Esophagus muscularis mucosa (tissue), 4 donors: ENCODE measurements at places on chromosomes 2 and 18.

DNA sequence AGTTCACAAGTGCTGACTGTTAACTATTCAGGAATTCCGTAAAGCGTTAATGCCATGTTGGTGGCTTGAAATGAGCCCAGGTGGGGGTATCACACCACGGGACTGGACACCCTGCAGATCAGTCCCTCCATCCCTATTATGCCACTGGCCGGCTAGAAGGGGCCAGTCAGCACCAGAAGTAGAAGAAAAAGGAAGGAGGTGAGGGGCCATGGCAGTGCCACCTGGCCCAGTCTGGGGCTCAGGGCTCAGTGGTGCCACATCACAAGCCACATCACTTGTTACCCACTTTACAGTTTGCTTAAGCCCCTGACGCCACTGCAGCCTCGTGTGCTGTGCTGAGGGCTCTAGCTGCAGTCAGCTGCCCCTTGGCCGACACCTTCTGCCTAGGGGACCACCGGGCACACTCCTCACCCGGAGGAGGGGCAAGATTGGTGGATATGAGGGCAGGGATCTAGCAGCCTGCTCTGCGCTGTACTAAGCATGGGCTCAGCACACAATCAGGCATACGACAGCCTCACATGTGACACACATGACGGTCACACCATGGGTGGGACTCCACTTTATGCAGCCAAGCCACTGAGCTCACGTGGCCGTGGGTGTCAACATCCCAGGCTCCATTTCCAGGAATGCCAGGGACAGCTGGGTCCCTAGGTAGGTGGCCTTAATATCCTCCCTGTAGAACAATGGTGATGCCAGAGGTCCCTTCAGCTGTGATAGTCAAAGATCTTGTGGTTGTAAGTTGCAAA lies 3.6 kb downstream of the LIMS2 start:
- DNase-seq, result no peak

DNA sequence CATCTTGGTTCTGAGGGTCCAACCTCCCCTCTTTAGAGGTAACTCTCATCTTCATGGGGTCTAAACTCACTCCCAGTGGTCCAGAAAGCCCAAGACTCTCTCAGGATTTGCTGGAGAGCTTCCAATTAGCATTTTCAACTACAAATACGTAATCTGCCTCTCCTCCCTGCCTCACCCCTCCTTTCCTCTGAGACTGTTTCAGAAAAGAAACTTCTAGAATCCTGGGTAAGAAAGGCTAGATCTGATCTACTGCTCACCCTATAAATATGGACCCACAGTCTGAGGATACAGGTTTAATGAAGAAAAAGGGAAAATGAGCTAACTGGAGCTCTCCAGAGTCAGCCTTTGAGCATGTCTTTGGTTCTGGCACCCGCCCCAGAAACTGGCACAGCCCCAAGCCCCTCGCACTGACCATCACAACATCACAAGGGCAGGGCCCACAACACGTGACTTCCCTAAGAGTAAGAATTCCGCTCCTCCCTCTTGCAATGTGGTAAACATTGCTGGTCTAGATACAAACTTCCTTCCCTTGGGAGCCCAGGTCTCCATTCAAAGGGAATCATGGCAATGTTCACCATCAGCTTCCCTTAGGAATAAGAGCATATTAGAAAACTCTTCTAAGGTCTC lies 21.7 kb upstream of the IHH start:
- DNase-seq, result no peak

- no peak for DNase-seq
Measured at GRCh38 chr18:70294471-70295191, 5.8 kb downstream of the SOCS6 start.

GRCh38 chr2:108594982-108595464 lies 60.8 kb downstream of the LIMS1 start:
- no peak for DNase-seq

- no peak for DNase-seq
Measured at GRCh38 chr18:45920367-45920766, 46.8 kb downstream of the EPG5 start.

- no peak for DNase-seq
Measured at GRCh38 chr2:108074150-108074549, 87.8 kb downstream of the SLC5A7 start.

- no peak for DNase-seq
Measured at GRCh38 chr2:151945602-151946001, 117.4 kb upstream of the ARL5A start.

GRCh38 chr18:55786651-55787272 lies 198.8 kb upstream of the TCF4 start:
- peak; percentile 85 for DNase-seq

DNA sequence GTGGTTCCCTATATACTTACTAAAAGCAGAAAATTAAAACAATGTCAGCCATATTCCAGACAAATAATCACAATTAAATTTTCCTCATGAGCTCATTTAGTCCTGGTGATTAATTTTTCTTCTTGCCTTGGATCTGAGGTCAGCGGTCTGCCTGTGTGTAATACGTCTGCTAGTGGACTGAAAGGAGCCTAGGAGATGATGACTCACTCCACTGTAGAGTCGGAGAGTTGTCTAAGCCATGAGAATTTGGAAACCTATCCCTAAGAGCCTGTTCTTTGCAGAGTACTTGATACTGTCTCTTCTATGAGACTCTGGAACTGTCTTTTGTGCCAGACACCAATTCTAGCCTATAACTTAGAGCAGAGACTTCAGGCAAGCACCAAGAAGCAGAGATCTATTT lies 94.2 kb upstream of the RAB27B start:
- no peak for DNase-seq

- no peak for DNase-seq
Measured at GRCh38 chr2:231590614-231591013, 2.0 kb upstream of the TEX44 start.

GRCh38 chr2:104077573-104077972 lies 776.3 kb upstream of the POU3F3 start:
- DNase-seq, result no peak

GRCh38 chr18:3463051-3463450 lies 13.1 kb downstream of the TGIF1 start:
- DNase-seq, result no peak

DNA sequence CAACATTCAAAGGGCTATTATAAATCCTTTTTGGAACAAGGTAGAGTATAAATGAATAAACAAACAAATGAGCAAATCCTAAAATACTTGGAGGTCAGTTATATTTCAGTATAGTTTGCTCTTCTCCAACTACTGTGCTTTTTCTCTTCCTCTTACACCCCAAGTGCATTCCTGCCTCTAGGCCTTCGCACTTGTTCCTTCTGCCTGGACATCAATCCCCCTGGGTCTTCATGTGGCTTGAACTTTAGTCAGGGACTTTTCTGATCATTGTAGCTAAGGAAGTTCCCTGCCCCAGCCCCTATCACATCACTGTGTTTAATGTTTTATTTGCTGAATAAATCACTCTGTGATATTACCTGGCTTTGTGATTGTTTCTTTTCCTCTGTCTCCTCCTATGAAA lies 418.2 kb upstream of the HNRNPA3 start:
- no peak for DNase-seq

- DNase-seq, result no peak
Measured at GRCh38 chr2:49959961-49960553, 805.7 kb upstream of the FSHR start.

- no peak for DNase-seq
Measured at GRCh38 chr2:178891959-178892485, 84.8 kb upstream of the TTN start.

DNA sequence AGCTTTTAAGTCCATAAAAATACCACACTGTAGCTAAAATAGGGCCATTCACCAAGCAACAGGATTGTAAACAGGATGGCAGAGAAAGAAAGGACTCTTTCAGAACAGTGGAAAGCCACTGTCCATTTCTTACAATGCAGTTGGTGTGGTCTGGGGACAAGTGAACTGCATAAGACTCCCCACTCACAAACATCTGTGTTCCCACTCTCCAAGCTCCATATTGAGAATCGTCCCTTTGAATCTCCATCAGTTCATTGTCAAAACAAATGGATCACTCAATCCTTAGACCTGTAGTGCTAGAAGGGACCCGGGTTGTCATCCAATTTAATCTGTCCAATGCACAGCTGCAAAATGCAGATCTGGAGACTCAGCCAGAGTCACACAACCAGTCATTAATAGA lies 347.4 kb upstream of the KLHL29 start:
- DNase-seq, result no peak

GRCh38 chr2:181621779-181622490 lies 35.0 kb downstream of the CERKL start:
- no peak for DNase-seq

DNA sequence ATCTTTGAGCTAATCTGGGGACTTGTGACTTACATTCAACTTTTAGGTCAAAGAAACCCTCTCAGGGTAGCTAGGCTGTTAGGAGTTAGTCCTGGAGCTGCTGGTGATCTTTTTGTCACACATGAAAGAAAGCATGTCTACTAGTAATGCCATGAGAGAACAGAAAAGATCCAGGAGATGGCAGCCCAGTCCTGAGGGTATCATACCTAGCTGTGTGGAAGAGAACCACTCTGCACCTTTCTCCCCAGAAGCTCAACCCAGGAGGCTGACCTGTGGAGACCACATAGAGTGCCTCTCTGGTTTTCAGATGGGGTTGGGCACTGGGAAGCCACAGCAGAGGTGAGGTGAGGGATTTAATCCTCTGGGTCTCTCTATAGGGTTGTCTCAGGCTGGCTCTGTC lies 460.2 kb upstream of the UBE2E3 start:
- no peak for DNase-seq

DNA sequence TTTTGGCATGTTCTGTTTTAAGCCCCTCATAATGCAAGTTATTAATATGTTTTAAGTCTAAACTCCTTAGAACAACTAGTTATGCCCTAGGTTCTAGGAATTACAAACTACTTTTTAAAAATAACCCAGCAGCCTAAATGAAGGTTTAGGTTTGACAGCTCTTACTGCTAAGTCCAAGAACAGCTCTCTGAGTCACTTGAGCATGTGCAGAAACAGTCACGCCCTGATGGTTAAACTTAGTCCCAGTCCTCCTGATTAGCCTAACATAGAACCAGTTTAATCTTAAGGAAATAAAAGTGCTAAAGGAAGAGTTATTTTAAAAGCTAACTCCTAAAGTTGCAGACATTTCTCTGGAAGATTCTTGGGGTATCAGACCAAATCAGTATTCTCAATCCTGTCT lies 72.5 kb downstream of the RMDN2 start:
- no peak for DNase-seq

DNA sequence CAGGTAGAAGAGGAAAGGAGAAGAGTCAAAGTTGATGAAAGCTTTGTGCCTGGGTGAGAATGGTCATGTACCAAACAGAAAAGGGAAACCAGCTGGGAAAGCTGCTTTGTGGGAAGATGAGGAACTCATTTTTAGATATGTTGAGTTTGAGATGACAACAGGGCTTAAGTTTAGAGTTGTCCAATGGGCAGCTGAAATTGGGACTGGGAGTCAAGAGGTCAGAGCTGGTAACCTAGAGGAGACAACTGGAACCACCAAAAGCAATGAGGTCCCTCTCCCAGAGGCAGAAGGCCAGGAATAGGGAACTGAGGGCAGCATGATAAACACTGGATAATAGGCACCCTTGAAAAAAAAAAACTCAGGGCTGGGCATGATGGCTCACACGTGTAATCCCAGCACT lies 48.8 kb downstream of the SLC4A1AP start:
- DNase-seq, result peak; percentile 74

- no peak for DNase-seq
Measured at GRCh38 chr2:127514485-127514884, 11.8 kb downstream of the IWS1 start.

DNA sequence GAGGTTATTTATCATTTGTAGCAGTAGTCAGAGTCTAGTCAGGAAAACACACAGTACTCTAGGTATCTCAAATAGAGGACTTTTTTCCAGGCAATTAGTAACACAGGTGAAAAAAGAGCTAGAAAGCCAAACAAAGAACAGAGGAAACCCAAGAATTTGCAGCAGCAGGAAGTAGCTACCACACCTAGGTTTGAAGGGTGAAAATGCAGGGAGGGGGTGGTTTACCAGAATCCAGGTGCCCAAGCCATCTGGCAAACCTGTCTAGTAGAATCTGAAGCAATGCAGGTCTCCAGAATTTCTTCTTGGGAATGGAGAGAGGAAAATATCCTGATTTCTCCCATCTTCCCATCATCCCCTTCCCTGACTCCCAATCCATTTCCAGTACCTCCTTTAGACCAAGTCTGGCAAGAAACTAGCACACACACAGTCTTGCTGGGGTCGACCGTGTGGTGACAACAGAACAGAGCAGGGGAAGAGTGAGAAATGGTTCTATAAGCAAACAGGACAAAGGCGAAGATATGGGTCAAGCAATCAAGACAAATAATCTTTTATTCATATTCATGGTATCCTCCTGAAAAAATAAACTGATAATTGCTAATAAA lies 231.9 kb upstream of the MMADHC start:
- DNase-seq, result no peak

GRCh38 chr18:23998820-23999219 lies 15.7 kb upstream of the TTC39C start:
- DNase-seq, result no peak

DNA sequence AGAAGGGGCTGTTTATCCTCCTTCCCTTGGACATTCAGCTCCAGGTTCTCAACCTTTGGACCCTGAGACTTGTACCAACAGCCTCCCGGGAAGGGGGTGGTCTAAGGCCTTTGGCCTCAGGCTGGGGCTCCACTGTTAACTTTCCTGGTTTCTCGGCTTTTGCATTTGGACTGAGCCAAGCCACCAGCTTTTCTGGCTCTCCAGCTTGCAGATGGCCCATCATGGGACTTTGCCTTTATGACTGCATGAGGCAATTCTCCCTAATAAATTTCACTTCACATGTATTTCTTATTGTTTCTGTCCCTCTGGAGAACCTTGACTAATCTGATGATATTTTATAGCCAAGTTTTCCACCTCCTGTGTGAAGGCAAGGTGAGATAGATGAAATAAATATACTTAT lies 180.8 kb downstream of the PPP1R1C start:
- DNase-seq, result no peak

GRCh38 chr2:119126650-119127049 lies 31.9 kb downstream of the C1QL2 start:
- DNase-seq, result no peak

GRCh38 chr2:98559581-98559980 lies 48.7 kb downstream of the COA5 start:
- no peak for DNase-seq

DNA sequence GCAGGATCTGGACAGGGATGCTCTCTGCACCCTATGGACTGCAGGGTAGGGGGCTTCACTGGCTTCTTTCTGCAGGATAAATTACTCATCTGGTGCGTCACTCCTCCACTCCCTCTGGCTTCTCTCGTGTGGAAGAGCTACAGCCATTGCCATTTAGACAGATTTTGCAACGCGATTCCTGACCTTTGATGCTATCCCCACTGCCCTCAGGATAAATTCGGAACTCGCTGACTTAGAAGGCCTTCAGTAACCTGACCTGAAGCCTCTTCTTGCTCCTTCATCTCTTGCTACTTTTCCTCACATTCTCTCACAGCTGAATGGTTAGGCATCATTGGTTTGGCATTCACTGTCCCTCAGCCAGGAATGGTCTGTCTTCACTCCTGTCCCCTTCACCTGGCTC lies 5.3 kb downstream of the NIFK start:
- DNase-seq, result no peak

DNA sequence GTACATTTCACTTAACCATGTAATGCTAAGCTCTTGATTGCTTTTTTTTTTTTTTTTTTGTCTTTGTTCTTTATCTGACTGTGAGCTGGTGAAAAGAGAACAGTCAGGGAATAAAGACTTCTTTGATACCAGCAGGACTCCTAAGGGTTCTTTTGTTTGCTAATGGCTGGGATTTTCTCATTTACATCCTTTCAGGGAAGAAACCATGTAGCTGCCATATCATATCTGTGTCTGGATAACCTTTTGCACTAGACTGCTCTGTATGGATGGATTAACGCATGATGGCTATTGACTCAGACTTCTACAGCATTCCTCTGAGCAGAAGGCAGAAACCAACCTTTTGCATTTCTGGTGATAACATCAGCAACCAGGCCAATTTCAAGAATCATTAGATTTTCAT lies 504.0 kb downstream of the LRRTM4 start:
- DNase-seq, result no peak

GRCh38 chr18:66630831-66631230 lies 26.9 kb upstream of the CDH19 start:
- no peak for DNase-seq
